ENCODE measurements at places on chromosomes 6 and 20.
A peak's percentile ranks its signal among the peaks of the same experiment; 100 is the strongest.

DNA sequence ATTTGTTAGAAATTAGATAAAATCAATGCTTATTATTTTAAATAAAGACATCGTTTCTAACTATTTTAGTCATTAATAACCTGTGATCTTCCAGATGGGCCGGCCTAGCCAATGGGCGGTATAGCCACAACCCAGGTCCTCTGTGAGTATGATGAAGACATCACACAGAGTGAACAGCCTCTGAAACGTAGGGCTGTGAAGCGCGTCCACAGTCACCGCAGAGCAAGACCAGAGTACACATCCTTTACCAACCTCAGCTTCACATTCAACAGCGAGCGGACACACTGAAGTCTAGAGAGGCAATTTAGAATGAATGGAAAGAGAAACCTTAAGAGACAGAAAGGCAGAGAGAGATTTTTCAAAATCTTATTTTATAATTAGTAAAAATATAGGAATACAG is 125.0 kb upstream of the RPS6KA2 start:
- DNase-seq: no peak

DNA sequence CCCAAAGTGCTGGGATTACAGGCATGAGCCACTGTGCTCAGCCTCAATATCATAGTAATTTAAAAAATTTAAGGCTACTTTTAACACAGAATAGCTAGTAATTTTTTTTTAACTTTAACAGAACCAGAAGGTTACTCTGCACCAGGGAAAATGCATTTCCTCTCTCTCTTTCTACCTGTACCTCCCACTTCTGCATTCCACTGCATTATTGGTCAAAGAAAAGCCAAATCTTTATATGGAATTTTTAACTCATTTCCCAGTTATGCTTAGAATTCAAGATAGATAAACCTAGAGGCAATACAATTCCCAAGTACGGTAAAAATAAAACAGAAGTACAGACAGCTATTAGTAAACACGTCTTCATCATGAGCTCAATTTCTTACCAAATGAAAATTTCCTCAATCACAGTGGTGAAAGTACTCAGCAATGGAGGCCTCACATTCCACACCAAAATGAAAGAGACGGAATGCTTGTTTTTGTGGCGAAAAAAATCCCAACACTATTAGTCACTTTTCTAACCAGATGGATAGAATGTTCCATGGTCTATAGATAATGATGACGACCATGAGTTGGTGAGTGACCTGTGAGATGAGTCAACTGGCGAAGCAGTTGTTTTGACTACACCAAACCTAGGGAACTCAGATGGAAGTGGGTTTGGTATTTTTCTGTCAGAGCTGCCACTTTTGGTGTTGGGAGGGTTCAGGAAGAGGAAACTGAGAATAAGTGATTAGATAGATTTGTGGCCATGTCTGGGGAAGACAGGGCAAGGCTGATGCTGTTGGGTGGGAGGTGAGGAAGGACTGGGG is 104.7 kb upstream of the SGK1 start:
- peak; percentile 11 for DNase-seq

DNA sequence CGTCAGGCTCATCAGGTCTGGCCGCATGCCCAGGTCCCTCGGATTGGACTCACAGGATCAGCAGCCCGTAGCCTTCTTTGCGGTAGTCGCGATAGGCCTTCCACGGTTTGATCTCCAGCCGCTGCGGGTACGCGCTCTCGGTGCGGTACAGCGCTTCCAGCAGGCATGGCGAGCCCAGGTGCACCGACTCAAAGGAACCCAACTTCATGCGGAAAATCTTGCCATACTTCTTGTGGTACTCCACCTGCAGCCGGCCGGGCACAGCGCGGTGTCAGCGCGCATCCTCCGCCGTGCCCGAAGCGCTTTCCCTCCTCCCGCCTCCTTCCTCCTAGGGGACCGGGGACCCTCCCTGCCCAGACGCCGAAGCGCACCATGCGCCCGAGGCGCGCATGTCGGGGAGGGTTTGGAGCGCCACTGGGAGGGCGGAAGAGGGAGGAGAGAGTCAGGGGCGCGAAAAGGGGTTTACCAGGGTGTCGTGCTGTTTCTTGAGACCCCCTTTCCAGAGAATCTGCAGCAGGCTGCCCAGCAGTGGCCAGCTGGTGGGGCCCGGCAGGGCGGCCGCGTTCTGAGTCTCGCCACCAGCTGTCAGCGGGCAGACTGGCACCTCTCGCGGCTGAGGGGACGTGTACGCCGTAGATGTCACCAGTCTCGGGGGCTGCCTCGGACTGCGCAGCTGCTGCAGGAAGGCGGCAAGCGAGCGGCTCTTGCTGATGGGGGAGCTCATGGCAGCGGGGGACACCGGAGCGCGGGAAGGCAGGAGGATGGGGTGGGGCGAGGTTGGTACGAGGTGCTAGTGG is 732 bp downstream of the CYP24A1 start:
- DNase-seq: no peak

- no peak for DNase-seq
These were observed 74.0 kb downstream of the SYNE1 start for GRCh38 chr6:152563177-152563576.

DNA sequence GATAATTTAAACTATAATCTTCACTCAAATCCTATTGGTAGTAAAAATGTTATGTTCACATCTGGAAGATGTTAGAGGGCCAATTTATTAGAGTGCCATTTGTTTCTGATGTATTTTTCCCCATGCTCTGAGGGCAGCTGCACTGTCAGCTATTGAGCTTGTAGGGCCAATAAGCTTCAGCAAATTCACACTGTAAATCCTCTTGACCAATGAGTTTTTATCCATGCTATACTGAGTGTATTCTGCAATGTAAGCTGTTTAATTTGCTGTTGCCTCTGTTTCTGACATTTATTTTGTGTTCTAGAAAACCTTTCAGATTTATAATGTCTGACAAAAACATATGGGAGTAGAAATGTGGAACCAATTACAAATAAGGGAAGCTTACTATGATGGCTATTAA is 62.6 kb downstream of the OGFRL1 start:
- DNase-seq: no peak

DNA sequence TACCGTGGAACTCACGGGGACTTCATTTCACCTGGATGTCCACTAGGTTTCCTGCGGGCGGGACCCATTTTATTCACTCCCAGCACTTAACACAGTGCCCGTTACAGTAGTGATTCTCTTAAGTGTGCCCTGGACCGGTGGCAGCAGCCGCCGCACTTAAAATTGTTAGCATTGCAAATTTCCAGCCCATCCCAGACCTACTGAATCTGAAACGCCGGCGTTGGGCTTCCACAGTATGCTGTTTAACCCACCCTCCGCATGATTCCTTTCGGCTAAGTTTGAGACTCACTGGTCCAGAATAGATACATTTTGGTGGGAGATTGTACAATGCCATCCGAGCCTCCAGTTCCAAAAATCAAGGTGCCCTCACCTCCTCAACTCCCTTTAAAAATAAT is 967 bp downstream of the SMPDL3A start:
- DNase-seq: no peak

GRCh38 chr20:4256874-4257273 is 241.5 kb upstream of the RNF24 start:
- no peak for DNase-seq

DNA sequence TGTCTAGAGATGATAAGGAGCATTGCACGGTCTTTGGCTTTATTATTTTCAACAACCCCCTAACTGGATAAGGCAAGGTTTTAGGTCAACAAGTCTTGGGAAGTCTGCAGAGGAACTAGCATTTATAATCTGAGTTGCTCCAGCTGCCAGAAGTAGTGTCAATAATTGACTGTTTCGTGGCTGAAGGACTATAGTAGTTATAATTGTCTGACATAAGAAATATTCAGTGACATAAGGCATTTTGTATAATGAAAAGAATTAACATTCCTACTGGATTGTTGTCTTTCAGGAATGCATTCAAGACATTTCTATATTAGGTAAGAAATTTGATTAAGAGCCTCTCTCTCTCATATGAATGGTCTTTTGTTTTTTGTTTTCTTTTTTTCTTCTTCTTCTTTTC is 136.9 kb upstream of the SGK1 start:
- DNase-seq: no peak

- no peak for DNase-seq
These were observed 5.0 kb upstream of the MPC1 start for GRCh38 chr6:166387642-166388289.

- DNase-seq: no peak
These were observed 874 bp downstream of the ZBTB46 start for GRCh38 chr20:63829945-63830835.

DNA sequence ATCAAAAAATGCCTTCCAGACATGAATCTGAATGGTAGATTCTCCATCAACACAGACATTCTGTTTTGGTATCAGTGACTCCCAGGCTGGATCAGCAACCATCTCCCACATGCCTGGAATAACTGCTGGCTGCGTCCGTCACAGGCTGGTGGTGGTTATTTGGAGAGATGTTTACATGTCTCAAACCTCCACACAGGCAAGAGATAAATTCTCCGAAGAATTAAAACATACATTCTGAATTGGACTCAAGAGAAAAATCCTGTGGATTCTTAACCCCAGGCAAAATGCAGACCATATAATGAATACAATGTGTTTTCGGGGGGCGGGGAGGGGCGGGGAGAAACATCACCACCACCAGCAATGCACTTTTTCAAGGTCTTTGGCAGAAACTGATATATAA is 108.2 kb downstream of the THBS2 start:
- no peak for DNase-seq

- DNase-seq: peak; percentile 0
These were observed 333.8 kb downstream of the PKHD1 start for GRCh38 chr6:51753635-51754034.

- DNase-seq: no peak
These were observed 597.9 kb downstream of the COL12A1 start for GRCh38 chr6:74607934-74608333.

GRCh38 chr6:127878115-127878514 is 22.7 kb downstream of the THEMIS start:
- peak; percentile 64 for DNase-seq

DNA sequence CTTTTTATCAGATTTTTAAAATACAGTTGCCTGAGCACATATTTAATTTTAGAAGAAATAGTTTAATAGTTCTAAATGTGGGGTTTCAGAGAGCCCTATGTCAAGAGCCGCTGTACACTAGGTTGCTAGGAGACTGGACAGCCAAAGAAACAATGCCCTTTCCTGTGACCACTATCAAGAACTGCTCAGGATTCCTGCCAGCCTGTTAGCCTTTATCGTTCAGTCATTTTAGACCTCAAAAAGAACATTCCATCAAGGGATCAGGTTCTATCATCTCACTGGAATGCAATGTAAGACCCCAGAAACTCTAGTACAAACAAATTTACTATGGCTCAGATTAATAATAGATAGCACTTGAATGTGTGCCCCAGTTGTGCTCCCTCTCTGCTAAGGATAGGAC is 181.2 kb upstream of the CCN2 start:
- no peak for DNase-seq

DNA sequence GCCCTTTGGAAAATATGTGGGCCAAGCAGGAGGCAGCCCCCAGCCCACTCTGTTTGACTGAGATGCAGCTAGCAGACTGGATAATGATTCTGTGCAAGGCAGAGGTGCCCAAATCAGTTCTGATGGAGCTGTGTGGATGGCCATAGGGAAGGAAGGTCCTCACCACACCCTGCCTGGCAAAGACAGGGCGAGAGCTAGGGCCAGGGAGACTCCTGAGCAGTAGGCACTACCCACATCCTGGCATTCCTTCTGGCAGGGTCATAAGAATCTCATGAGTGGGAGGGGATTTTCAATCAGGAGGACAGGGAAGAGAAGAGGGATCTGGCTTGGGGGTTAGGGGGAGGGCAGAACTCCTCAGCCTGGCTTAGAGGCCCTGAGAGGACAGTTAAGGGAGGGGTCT is 18.6 kb upstream of the TREM2 start:
- no peak for DNase-seq

DNA sequence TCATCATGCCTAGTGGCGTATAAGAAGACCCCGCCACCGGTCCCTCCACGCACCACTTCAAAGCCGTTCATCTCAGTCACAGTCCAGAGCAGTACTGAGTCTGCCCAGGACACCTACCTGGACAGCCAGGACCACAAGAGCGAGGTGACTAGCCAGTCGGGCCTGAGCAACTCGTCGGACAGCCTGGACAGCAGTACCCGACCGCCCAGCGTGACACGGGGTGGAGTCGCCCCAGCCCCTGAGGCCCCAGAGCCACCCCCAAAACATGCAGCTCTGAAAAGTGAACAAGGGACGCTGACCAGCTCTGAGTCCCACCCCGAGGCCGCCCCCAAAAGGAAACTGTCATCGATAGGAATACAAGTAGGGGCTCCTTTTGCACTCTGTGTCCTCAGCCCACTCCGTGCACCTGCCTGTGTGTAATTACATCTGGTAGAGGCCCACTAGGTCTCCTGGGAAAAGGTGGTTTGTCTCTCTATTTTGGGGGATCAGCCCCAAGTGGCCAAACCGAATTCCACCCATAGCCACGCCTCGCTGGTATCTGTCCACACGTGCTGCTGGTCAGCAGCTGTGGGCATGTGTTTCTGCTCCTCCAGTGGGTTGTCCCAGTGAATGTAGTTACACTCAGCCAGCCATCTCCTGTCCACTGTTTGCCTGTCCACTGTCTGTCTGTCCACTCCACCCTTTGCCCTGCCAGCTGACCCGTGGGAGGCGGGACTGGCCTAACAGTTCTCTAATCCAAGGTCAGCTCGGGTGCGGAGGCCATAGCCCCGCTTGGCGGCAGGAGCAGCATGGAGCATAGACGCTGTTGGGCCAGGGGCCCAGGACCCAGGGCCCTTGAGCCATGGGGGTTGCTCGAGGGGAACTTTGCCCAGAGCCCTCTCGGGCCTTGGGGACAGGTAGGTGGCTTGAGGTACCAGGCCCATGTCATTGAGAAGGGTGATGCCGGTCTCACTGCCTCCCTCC is 44.3 kb upstream of the MYL9 start:
- DNase-seq: no peak

GRCh38 chr6:43944908-43945767 is 175.1 kb downstream of the VEGFA start:
- DNase-seq: no peak

DNA sequence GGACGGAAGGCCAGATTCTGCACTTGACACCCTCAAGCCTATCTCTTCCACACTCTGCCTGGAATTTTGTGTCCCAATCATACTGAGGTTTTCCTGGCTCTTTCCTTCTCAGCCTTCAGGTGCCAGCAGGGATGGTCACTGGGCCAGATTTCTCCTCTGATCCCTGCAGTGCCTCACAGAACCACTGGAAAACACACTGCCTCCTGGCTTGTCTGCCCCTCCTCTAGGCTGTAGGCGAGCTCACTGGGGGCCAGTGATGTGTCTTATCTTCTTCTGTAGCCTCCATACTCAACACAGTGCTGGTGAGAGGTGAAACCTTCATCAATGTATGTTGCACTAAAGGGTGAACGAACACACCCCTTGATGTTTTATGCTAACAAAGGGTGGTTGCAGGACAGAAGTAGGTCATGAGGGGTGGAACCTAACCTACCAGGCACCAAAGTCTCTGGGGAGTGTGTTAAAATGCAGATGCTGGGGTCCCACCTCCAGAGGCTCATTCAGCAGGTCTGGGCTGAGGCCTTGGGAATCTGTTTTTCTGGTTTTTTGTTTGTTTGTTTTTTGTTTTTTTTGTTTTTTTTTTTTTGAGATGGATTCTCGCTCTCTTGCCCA is 80.3 kb downstream of the CDH26 start:
- DNase-seq: no peak

GRCh38 chr6:53962646-53963045 is 148.6 kb upstream of the MLIP start:
- no peak for DNase-seq

- DNase-seq: peak; percentile 42
These were observed 1.9 kb downstream of the ABRACL start for GRCh38 chr6:139030228-139030963.

- DNase-seq: no peak
These were observed 5.0 kb downstream of the MARCKS start for GRCh38 chr6:113862112-113862511.

Measured in activated CD4-positive, alpha-beta T cell treated with anti-CD3 and anti-CD28 coated beads, Interleukin-2, Interleukin-4, amounts not matched to agents 100 ng/mL and 50 ng/mL, durations not matched to agents 16 hours and 8 hours (primary cell).